ENCODE measurements at places on chromosomes 6 and 20.

DNA sequence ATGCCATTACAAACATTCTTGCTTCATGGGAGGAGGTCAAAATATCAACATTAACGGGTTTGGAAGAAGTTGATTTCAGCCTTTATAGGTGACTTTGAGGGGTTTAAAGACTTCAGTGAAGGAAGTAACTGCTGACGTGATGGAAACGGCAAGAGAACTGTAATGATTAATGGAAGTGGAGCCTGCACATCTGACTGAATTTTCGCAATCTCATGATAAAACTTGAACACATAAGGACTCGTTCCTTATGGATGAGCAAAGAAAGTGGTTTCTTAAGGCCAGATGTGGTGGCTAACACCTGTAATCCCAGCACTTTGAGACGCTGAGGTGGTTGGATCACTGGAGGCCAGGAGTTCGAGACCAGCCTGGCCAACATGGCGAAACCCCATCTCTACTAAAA, 226.1 kb downstream of the BCAS1 start:
- DNase-seq, result no peak

- no peak for DNase-seq
These were observed at the start of gene UTRN for GRCh38 chr6:144284783-144285547. TSS of gene UTRN (plus strand) at chr6:144285335. CDS start at chr6:144291829, 6,494 bp downstream.

GRCh38 chr20:45104786-45105185, 3.9 kb upstream of the KCNS1 start:
- peak; percentile 43 for DNase-seq

GRCh38 chr6:126811321-126811720, 307.1 kb upstream of the RSPO3 start:
- DNase-seq, result peak; percentile 30

GRCh38 chr20:56588996-56589395, 40.1 kb upstream of the TFAP2C start:
- DNase-seq, result no peak

DNA sequence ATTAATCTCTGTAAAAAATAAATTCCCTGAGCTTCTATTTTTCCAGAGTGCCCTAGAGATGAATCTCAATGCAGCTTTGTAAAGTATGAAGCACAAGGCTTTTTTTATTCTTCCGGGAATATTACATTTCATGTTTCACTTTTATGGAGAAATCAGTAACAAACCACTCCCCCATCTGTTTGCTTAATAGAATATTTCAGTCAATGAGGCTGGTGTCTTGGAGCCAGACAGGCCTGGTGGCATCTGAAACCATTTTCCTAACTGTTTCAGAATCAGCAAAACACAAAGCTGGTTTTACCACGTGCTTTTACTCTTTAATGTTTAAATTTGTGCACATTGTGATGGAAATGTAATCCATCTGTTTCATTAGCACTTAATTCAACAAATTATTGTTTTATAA, 400.8 kb upstream of the HSF2 start:
- no peak for DNase-seq

GRCh38 chr20:47392015-47392720, 35.7 kb upstream of the ZMYND8 start:
- peak; percentile 81 for DNase-seq

DNA sequence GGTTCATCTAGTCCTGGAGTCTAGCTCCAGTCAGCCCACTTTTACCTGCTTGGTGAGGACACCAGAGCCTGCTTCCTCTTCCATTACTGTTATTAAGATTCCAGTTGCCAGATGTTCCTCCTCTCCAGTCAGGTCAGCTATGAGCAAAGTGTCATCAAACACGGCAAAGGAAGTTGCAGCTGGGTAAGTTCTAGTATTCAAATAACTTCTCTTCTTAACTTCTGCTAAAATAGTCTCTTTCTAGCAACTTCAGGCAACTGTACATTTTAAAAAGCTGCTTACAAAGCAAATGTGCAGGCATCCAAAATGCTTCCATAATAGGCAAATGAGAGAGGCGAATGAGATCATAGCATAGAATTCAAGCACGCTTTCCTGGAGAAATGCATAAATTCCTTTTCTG, 18.4 kb upstream of the MRPS18A start:
- no peak for DNase-seq
